ENCODE measurements at places on chromosomes 5 and 9.

- no peak for DNase-seq
Observed at GRCh38 chr9:37668116-37668601, 17.4 kb downstream of the FRMPD1 start.

- DNase-seq: peak; percentile 12
Observed at GRCh38 chr5:63959177-63959982, 2.9 kb downstream of the HTR1A start.

GRCh38 chr9:68523367-68523936 lies 17.2 kb downstream of the TMEM252 start:
- DNase-seq: no peak

- no peak for DNase-seq
Observed at GRCh38 chr9:99850736-99851499, 29.2 kb downstream of the NR4A3 start.

- no peak for DNase-seq
Observed at GRCh38 chr5:40842351-40842750, 1.2 kb downstream of the CARD6 start.

DNA sequence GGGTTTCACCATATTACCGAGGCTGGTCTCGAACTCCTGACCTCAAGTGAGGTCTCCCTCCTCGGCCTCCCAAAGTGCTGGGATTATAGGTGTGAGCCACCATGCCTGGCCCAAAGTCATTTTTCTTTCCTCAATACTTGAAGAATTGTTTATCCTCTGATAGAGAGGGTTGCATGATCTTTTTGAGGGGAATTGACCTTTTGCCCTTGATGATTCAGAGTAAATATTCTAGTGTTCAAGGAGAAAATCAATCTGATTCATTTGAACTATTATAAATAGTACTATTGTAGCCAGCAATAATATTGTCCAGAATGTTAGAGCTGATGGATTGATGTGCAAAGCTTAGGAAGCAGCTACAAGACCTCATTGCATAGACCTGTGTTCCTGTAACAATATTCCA lies 47.1 kb downstream of the UGCG start:
- no peak for DNase-seq

GRCh38 chr5:464843-465590 lies 22.0 kb downstream of the EXOC3 start:
- no peak for DNase-seq

DNA sequence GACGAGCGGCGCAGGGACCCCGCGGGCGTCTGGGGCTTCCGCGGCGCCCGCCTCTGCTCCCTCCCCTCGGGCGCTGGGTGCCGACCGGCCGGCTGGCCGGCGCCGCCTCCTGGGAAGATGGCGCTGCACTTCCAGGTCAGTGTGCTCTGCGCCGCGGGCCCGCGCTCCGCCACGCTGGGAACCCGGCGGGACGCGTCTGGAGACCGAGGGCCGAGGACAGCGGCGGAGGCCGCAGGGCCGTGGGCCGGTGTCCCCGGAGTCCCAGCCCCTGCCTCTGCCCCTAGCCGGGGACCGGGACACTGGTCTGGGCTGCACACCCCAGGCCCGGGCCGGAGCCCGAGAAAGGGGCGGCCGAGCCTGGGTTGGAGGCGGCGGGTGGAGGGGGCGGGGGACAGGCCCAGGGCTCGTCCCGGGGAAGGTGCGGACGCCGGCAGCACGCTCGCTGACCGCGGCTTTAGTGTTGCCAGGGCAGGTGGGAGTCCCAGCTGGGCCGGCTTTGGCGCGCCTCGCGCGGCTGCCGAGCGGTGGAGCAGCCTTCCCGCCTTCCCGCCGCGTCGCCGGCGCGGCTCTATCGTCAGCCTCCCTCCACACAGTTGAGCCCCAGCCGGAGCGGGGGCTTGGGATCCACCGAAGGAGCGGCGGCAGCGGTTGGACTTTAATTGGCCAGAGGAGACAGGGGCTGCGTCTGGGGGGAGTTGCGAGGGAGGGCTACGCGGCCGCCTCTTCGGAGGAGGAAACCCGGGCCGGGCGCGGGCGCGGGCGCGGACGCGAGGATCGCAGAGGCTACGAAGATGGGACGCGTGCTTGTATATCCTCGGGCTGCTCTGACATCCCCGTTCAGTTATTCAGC lies at the start of gene RANBP17:
Gene RANBP17 (plus strand): TSS at position 102 of the 850 bp plus-strand sequence.
- peak; percentile 91 for DNase-seq

DNA sequence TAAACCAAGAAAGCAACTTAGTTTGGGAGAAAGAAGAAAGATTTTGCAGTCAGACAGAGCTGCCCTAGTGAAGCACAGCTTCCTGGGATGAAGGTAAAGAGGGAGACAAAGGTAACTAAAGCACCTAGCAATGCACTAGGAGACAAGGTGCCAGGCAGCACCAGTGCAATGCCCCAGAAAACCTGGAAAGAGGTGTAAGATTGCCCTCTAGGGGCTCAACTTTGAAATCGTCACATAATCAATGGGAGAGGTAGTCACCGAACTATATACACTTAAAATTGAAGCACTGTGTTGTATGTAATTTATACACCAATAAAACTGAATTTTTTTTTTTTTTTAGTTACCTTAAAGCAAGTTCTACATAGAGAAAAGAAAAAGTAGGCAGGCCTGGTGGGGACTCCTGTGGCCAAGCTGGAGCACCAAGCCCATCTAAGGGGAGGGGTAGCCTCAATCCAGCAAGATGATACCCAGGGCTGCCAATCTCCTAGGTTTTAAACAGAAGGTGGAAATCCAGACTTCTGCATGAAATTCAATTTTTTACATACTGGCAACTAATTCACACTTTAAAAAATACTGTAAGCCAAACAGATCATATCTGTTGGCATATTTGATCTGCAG lies 48.2 kb downstream of the CDK5RAP2 start:
- peak; percentile 68 for DNase-seq

DNA sequence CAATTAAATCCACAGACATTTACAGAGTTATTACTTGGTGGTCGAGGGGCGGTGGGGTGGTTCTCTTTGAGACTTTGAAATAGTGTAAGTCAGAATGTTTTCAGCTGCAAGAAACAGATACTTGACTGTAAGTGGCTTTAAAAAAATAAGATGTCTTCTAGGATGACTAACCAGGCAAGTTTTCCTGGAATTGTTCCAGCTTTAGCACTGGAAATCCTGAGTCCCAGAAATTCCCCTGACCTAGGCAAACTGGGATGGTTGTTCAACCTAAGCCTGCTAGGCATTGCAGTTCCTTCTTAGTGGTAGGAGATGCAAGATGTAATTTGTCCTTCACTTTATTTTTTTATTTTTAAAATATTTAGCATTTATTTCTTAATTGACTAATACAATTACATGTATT lies 169.5 kb upstream of the POC5 start:
- no peak for DNase-seq

DNA sequence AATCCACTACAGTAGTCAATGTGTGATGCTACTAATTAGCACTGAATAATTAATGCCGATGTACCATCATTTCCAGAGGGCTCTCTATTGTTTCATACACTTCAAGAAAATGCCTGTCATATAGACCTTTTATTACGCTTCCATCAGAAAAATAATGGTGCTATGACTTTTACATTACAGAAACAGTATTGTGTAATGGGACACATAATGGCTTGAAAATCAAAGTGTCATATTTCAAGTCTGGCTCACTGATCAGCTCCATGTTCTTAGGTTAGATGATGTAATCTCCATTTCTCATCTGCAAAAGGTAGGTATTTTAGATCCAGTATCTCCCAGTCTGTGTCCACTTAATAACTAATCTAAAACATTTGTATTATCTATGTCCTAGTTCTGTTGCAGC lies 990.6 kb upstream of the TYRP1 start:
- no peak for DNase-seq

- no peak for DNase-seq
Observed at GRCh38 chr5:1187234-1187949, 14.0 kb upstream of the SLC6A19 start.

DNA sequence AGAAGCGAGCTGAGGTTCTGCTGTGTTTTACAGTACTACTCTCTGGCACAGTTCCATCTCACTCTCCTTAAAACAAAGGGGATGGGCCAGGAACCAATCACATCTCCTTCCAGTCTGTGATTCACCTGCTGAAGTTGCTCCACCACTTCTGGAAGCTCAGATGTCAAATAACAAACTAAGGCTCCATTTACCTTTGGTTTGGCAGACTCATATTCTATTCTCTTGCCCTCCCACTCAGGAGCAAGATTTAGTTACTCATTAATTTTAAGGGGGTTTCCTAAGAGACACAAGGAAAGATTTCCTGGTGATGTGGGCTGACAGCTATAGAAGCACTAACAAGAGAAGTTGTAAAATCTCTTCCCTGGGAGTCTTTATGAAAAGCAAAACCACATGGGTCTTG lies 37.8 kb upstream of the KIF2A start:
- no peak for DNase-seq

- DNase-seq: no peak
Observed at GRCh38 chr5:34570721-34571676, 85.1 kb upstream of the RAI14 start.

GRCh38 chr9:33458444-33458843 lies 11.1 kb upstream of the AQP3 start:
- peak; percentile 39 for DNase-seq

DNA sequence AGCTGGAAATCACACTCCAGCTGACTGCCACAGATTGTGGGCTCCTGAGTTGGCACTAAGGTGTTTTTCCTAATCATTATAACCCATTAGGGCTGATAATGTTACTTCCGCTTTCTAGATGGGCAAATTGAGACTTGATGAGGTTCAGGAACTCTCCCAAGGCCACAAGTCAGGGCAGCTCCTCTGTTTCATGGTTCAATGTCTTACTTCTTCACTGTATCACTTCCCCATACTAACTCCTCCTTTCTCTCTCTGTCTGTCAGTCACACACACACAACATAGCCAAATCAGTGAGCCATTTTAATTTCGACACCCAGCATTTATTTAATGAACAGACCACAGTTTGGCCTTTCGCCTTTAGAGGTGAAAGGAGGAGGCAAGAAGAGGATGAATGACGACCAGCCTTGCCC lies 17.8 kb upstream of the TRAF1 start:
- peak; percentile 71 for DNase-seq

DNA sequence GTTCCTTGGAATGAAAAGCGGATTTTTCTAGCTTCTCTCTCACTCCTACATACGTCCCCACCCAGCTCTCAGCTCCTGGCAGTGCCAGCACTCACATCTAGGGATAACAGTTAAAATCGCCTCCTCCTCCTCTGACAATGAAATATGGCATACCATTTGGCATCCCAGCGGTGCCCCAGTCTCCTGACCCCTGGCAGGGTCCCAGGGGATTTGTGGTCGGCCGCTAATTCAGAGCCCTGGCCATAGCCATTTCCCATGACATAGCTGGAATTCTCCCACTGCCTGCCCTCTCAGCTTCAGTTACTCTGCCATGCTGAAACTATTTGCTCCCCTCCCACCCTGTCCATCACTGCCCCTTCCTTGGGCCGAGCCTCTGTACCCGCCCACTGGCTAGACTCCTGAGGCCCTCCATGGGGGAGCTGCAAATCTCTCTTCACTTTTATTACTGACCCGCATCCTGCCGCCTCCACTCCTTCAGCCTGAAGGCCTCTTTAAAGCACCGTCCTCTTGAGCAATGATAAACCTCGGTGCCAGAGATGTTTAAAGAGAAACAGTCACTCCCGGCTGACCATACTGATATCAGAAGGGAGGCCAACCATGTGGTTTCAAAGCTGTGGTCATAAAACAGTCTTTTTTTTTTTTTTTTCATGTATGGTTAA lies 139.8 kb downstream of the SLIT3 start:
- no peak for DNase-seq

DNA sequence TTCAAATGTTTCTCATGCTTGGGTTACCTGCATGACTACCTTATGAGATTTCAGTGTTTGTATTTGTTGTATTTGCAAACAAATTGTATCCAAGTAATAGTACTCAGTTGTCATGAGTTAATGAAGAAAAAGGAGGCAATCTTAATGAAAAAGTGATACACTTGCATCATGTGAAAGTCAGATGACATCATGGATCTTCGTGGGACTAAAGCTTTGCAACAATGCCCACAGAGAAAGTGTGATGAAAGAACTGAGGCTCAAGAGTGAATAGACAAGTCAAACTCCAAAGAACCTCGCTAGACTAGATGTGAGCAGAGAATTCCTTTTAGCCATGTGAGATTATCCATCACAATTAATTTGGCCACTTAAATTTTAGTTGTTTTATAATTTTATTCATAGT lies 75.4 kb upstream of the ADRB2 start:
- DNase-seq: peak; percentile 49

DNA sequence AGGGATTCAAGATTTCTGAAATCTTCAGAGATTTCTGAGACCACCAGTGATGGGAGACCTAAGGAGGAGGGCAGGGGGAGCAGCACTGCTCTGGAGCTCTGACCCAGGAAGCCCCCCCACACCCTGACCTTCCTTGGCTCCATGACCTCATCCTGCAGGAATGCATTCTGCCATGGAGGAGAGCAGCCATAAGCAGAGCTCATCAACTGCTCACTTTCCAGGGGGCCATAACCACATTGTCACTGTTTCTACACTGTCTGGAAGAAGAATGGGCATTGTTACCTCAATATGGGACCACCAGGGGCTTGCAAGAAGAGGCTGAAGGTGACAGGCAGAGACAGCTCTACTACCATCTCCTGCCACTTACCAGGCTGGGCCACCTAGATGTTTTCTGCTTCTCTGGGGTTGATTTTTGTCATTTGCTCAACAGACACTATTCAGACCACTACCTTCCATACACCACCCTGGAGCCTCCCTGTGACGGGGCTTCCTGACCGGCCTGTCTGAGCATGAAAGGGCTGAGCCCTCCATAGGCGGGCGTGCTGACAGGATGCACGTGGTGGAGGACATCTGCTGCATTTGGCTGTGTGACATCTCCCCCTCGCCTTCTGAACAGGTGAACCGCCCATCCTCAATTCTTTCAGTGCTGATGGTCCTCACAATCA lies 2.3 kb upstream of the TSC1 start:
- no peak for DNase-seq

GRCh38 chr5:144567421-144567780 lies 396.7 kb downstream of the KCTD16 start:
- no peak for DNase-seq

DNA sequence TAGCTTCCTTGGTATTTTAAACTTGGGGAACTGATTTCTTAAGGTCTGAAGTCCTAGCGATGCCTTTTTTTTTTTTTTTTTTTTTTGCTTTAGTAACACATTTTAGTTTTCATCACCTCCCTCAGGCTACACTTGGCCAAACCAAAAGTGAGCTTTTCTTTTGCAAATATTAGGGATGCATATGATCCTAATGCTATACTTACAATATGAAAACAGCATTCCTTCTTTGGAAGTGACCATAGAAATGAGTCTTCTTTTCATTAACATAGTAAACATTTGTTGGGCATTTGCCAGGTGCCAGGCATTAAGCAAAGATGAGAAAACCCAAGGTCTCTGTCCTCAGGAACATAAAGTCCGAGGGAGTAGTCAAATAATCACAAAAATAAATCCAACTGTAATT lies 189.8 kb downstream of the ALDH1A1 start:
- no peak for DNase-seq

DNA sequence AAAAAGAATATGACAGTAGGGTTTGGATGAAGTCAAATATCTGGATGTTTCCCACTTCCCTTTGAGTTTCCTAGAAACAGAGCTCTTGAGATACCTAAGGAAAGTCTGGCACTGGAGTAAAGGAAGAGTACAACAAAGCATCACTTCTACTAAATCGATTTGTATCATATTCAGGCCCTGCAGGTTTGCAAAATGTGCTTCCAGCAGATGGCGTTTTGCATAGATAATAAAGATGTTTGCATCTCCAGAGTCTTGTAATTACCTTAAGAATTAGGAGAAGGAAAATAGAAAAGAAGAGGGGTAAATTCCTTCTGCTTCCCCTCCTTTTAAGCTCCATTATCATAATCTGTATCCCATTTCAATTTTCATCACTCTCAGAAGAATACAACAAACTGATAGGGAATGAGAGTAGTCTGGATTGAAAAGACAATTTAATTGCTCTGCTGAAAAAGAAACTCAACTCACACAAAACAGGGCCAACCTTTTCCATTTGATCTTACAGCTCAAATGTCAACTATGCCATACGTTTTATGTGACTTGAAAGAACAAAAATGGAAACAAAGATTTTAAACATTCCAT lies 380.4 kb downstream of the PTPRD start:
- DNase-seq: peak; percentile 42
